Kidney epithelial cell (primary cell): ENCODE measurements at places on chromosomes 16 and 17.
A peak's percentile ranks its signal among the peaks of the same experiment; 100 is the strongest.

GRCh38 chr16:9072806-9073341 lies 18.6 kb upstream of the HAPSTR1 start:
- DNase-seq: no peak

- DNase-seq: no peak
Measured at GRCh38 chr16:78961464-78961863, 639.1 kb downstream of the MAF start.

GRCh38 chr16:86888231-86889053 lies 310.1 kb downstream of the FOXL1 start:
- no peak for DNase-seq

DNA sequence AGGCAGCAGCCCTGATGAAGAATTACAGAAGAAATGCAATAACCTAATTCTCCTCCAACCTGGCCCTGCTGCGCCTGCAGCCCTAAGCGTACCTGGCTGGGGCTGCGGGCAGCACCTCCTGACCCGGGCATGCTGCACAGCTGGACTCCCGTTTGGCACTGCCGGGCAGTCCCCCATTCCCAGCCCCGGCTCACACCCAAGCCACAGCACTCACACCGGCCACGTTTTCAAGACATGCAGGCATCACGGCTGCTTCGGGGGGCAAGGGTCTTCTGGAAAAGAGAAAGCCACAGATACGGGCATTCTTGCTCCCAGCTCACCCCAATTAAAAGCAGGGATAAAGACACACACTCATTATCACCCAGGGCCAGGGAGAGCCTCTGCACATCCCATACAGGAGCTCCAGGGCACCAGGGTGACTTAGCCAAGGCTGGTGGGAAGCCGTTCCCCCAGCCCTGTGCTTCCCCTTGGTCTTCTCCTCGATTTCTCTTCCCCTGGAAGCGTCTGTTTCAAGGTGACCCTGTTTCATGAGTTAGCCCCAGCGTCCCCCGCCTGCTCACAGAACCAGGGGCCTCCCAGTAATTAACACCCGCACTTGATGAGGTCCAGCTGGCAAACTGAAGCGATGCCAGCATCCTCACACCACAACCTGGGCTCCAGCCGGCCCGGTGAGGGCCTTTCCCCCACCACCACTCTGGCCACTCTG lies 216.7 kb downstream of the C16orf78 start:
- DNase-seq: no peak

DNA sequence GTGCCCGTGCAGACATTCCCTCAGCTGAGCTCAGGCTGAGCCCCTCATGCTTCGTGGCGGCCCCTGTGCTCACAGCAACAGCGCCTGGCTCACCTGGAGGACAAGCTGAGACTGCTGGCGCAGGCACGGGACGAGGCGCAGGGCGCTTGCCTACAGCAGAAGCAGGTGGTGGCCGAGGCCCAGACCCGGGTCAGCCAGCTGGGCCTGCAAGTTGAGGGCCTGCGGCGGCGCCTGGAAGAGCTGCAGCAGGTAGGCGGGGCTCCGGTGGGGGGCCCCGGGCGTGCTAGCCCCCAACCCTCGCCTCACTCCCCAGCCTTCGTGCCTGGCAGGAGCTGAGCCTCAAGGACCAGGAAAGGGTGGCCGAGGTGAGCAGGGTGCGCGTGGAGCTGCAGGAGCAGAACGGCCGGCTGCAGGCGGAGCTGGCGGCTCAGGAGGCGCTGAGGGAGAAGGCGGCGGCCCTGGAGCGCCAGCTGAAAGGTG lies 1.4 kb upstream of the RAC3 start:
- no peak for DNase-seq

GRCh38 chr17:82171750-82172375 lies 40.8 kb downstream of the CCDC57 start:
- DNase-seq: no peak

- peak; percentile 65 for DNase-seq
Measured at GRCh38 chr17:37490638-37491614, 1.2 kb downstream of the DUSP14 start.

DNA sequence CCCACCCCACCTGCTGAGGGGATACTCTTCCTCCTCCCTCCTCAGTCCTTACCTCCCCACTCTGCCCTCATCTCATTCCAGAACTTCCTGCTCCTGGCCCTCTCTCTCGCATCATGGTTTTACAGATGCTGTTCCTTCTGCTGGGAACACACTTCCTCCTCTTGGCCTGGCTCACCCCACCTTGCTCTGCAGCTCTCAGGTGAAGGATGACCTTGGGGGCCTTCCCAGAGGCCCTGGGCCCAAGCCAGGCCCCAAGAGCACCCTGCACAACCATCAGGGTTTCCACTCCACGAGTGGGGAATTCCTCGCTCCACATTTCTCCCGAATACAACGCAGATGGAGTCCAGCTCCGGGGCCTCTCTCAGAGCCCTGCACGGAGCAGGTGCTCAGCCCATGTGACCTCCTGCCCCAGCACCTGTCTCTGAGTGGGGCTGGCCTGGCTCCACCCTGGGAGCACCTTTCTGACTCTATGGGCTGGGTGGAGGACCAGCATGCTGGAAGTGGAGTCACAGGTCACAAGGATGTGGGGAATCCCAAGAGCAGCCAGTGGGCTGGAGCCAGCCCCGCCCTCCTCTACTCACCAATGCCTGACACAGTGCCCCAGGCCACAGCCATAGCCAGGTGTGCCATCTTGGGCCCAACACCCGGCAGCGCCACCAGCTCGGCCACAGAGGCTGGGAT lies 4.5 kb downstream of the NTHL1 start:
- no peak for DNase-seq

- no peak for DNase-seq
Measured at GRCh38 chr17:80365983-80366382, 49.0 kb upstream of the ENDOV start.

DNA sequence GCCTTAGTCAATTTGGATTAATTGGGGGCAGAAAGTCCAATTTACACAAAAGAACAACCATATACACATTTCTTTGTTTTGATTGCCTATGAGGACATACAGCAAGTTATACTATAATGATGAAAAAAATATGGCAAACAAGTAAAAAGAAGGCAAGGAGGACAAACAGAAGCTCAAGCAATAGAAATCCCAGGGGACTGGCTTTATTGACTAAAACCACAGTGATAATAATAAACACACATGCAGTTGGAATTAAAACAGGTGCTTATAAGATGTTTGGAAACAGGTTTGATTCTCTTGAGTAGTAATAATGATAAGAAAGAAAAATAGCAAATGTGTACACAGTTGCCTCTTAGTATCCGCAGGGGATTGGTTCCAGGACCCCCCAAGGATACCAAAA lies 176.4 kb downstream of the SHISA9 start:
- no peak for DNase-seq

DNA sequence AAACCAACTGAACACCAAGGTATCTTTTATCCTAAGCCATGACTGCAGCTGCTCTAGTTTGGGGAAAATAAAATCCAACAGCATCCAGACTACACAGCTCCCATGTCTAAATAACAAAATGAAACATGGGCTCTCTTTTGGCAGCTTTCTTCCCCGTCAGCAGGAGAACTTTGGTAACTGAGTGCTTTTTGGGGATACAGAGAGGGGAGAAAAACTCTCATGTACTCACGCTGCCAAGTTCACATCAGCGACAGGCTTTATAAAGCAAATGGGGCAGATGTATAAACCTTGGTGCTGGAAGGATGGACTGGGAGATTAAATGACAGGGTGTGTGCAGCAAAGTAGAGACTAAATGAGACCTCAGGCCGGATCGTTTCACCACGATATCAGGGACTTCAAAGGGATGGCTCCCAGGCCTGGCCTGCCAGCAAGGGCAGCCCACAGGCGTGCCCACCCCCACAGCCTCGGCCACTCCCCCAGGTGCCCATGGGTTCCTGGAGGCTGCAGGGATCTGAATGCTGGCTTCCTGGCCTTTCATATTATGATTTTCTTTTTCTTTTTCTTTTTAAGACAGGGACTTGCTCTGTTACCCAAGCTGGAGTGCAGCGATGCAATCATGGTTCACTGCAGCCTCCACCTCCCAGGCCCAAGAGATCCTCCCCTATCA lies 174.6 kb downstream of the ZNF423 start:
- no peak for DNase-seq

DNA sequence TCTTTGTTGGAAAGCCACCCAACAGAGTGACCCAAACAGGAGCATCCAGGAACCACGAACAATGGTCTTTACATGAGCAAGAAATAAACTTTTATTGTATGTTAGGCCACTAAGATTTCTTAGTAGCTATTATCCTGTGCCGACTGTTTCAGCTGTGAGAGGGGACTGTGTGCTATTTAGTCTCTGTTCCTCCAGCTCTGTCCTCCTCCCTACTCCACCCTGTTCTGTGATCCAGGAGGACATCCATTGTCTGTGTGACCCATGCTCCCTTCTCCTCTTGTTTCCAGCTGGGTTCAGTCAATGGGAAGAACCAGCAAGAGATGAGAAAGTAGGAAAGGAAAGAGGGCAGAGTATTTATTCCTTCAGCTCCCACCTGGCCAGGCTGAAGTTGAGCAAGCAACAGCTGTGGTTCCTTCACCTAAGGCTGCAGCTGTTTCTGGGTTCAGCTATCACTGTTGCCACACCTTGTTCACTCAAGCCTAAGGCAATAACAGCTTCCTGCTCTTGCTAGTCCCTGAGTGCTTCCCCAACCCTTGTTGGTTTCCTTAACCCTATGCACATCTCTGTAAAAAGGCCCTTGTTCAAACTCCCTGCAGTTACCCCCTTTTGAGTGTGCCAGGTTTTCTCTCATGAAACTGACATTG lies 14.9 kb upstream of the B4GALNT2 start:
- no peak for DNase-seq

- peak; percentile 94 for DNase-seq
Measured at GRCh38 chr17:50177983-50178834, 12.4 kb downstream of the SGCA start.

- DNase-seq: no peak
Measured at GRCh38 chr16:67676516-67676915, 9.9 kb downstream of the C16orf86 start.

DNA sequence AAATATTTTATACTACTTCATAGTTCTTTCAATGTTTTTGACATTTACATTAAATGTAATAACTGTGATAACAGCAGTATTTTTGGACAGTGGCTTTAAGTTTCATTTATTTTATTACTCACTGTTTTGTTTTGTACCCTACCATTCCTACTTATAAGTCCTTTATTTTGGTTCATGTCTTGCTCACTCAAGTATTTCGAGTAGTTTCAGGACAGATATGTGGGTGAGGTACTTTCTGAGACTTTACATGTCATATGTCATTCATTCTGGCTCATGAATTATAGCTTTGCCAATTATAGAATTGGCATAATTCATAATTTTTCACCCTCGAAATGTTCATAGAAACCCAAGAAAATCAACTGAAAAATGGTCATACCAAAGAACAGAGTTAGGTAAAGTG lies 44.4 kb downstream of the PIK3R5 start:
- no peak for DNase-seq

DNA sequence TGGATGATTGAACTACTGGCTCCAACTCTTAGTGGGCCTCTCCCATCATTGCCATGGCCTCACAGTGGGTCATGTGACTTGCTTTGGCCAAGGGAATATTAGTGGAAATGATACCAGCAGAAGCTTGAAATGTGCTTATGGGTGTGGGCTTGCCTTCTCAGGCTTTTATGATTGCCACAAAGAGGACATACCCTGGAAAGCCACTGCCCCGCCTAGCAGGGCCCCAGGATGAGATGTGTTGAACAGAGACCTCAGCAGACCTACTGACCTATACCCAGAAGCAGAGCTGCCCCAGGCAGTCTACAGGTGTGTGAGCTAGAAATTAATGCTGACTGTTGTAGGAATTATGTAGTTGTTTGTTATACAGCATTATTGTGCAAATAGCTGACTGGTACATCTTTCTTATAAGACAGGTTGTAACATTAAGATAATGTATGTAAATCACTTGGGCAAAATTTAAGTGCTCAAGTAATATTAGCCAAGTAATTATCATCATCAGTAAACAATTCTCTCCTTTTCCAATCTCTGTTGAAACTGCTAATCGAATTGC lies 67.8 kb upstream of the CDH5 start:
- no peak for DNase-seq

- no peak for DNase-seq
Measured at GRCh38 chr16:72836985-72837384, 210.9 kb downstream of the ZFHX3 start.

DNA sequence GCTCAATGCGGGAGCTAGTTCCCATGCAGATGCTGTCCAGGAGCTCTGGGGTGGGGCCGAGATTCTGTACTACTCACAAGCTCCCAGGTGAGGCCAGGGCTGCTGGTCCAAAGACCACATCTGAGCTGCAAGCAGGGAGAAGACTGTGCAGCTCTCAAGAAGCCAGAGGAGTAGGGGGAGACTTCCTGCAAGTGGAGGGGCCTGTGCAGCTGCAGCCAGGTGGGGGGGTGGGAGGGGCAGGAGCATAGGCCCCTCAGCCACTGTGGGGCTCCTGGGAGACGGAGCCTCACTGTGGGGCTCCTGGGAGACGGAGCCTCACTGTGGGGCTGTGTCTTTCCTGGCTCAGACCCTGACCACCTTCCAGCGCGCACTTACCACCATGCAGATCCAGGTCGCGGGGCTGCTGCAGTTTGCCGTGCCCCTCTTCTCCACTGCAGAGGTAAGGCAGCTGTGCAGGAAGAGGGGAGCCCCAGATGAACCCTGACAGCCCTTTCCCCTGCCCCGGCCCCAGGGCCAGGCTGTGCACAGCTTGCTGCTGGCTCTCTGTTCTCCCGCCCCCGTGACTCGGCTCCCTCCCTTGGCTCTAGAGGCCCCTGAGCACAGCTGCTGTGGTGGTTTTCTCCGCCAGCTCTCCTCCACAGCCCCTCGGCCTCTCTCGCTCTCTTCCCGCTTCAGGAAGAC lies 24.3 kb upstream of the DNAI2 start:
- no peak for DNase-seq

GRCh38 chr17:44069974-44070454 lies 521 bp upstream of the G6PC3 start:
- no peak for DNase-seq

DNA sequence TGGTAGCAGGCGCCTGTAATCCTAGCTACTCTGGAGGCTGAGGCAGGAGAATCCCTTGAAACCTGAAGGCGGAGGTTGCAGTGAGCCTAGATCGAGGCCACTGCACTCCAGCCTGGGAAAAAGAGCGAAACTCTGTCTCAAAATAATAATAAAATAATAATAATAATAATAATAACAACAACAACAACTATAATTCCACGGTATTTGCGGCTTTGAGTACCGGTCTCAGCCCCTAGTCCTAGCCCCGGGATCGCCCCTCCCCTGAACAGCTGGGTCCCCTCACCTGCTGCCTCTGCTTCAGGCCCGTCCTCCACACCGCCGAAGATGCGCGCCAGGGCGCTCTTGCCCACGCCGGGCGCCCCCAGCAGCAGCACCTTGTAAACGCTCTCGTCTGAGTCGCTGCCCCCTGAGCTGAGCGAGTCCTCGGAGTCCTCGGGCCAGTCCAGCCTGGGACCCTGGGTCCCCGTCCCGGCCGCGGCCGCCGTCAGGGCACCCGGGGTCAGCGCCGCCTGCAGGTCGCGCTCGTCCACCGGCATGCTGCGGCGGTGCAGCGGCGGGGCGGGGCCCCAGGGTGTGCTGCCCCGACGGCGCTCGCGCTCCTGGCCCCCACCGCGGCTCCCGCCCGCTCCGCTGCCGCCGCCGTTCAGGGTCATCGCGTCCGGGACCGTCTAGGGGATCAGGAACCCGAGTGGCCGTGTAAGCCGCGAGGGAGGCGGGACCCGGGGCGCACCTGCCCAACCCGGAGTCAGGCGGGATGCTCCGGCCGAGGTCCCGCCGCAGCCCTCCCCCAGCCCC lies 611 bp downstream of the RRAD start:
- no peak for DNase-seq
